ENCODE measurements at places on chromosomes 12 and 14. TPM values are rescaled to one million over a fixed set of nuclear protein-coding genes. Genes with fewer than 3 reads are reported as not detected.

BCDIN3D gene
- total RNA-seq = 7.9 TPM

DEGS2 gene
- not detected for total RNA-seq

GRCh38 chr12:92299744-92300143, 154.1 kb upstream of the BTG1 start:
- peaks cover 18% of the 10 kb centered on the region for H3K4me1 ChIP-seq
- no peak overlapping the region for H3K4me3 ChIP-seq
- no peaks in the 10 kb centered on the region for H3K36me3 ChIP-seq
- H3K27ac ChIP-seq = no peak overlapping the region
- no peaks in the 10 kb centered on the region for H3K27me3 ChIP-seq

DNA sequence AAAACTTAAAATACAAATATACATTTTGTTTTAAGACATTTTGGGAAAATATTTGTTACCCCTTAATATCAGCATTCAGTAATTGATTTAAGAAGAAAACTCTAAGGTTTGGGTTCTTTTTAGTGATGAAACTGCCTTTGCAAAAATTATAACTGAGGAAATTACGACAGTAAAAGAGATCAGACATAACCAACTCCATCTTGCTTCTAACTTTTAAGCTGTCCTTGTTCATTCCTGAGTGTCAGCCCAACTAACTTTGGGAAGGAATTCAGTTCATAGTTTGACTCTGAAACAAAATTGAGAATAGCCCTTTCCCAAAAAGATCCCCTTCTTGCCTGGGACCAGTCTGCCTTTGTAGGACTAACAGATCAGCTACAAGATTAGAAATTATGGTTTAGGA, 93.0 kb downstream of the TMTC1 start:
- H3K4me3 ChIP-seq = no peak overlapping the region
- no peaks in the 10 kb centered on the region for H3K27me3 ChIP-seq
- DNase-seq = no peak
- peaks cover 3% of the 10 kb centered on the region for H3K36me3 ChIP-seq

GRCh38 chr14:22226381-22226780, 362.6 kb downstream of the DAD1 start:
- H3K27ac ChIP-seq = no peak overlapping the region
- DNase-seq = no peak
- no peak overlapping the region for H3K4me3 ChIP-seq
- no peaks in the 10 kb centered on the region for H3K36me3 ChIP-seq
- H3K27me3 ChIP-seq = peaks cover 31% of the 10 kb centered on the region

KLRG1 gene
- 7.0 TPM for total RNA-seq

DNA sequence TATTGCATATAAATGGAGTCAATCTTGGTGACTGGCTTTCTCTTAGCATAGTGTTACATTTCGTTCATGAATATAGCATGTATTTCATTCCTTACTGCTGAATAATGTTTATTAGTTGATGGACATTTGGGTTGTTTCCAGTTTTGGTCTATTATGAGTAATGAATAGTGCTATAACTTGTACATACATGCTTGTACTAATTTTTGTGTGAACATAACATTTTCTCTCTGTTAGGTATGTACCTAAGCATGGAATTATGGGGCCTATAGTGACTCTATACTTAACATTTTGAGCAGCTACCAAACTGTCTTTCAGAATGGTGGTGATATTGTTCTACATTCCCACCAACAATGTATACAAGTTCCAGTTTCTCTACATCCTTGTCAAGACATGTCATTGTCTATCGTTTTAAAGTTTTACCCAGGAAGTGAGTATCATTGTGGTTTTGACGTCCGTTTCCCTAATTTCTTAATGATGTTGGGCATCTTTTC, 23.1 kb downstream of the ATP2A2 start:
- H3K27me3 ChIP-seq = no peaks in the 10 kb centered on the region
- H3K4me1 ChIP-seq = peaks cover 9% of the 10 kb centered on the region
- H3K4me3 ChIP-seq = no peak overlapping the region
